ENCODE measurements at places on chromosomes 6 and 20.

DNA sequence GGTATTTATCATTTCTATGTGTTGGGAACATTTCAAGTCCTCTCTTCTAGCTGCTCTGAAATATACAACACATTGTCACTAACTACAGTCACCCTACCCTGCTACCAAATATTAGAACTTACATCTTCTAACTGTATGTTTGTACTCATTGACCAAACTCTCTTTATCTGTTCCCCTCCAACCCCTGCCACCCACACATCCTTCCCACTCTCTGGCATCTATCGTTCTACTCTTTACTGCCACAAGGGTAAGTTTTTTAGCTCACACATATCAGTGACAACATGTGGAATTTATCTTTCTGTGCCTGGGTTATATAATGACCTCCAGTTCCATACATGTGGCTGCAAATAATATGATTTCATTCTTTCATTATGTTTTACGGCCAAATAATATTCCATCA lies 171.9 kb downstream of the GMDS start:
- no peak for DNase-seq

- no peak for DNase-seq
Measured at GRCh38 chr6:144566868-144567615, 281.9 kb downstream of the UTRN start.

GRCh38 chr6:120954111-120954510 lies 380.2 kb downstream of the TBC1D32 start:
- no peak for DNase-seq

DNA sequence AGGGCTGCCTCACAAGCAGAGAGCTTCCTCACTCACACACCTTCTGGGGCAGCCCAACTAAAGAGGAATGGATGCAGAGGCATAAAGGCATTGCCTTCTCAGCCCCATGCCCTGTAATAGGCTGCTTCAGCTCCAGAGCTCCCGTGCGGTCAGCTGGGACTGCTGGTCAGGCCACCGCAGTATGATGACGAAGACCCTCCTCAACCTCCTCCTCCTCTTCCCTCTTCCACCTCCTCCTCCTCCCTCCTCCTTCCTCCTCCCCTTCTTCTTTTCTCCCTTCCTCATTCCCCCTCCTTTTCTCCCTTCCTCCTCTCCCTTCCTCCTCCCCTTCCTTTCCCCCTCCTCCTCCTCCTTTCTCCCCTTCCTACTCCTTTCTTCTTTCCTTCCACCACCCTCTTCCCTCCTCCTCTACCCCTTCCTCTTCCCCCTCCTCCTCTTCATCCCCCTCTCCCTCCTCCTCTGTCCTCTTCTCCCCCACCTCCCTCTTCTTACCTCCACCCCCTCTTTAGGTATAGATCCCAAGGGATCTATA lies 465.3 kb upstream of the CDH4 start:
- no peak for DNase-seq

DNA sequence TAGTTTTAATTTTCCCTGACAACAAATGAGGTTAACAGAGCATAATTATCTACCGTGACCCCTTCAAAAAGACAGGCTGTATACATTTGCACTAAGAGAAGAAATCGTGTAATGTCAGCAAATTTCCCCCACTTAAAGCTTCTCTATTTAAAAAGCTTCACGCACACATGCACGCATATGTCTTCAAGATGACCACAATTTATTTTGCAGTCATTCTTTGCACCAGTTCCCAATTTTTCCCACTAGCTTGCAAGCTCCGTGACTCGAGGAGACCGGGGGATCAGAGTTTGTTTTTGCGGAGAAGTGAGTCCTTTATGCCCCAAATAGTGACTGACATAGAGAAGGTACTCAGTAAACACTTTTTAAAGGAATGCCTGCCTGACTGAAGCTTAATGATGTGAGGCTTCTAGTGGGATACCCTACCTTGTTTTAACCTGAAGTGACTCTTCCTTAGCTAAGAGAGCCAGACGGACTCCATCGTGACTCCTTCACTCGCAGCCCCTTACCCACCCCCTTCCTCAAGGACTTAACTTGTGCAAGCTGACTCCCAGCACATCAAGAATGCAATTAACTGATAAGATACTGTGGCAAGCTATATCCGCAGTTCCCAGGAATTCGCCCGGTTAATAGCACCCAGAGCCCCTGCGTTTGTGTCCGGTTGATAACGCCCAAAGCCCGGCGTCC lies 9.3 kb upstream of the NQO2 start:
- DNase-seq, result no peak

- no peak for DNase-seq
Measured at GRCh38 chr20:9884666-9885065, 45.8 kb upstream of the PAK5 start.

DNA sequence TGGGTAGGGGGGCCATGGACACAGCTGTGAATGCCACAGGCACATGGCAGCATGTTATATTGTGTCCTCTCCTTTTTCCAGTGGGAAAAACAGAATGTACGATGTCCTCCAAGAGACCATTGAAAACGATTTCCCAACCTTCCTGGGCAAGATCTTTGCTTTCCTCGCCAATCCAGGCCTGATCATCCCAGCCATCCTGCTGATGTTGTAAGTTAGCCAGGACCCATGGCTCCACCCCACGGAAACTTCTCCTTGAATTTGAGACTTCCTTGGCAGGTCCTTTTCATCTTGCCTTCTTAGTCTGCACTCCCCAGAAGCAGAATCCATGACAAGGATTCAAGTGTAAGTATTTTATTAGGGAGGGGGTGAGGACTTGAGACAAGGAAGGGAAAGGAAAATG lies 28.2 kb upstream of the NOP56 start:
- no peak for DNase-seq

GRCh38 chr6:3221578-3221977 lies 5.9 kb downstream of the TUBB2B start:
- DNase-seq, result no peak

DNA sequence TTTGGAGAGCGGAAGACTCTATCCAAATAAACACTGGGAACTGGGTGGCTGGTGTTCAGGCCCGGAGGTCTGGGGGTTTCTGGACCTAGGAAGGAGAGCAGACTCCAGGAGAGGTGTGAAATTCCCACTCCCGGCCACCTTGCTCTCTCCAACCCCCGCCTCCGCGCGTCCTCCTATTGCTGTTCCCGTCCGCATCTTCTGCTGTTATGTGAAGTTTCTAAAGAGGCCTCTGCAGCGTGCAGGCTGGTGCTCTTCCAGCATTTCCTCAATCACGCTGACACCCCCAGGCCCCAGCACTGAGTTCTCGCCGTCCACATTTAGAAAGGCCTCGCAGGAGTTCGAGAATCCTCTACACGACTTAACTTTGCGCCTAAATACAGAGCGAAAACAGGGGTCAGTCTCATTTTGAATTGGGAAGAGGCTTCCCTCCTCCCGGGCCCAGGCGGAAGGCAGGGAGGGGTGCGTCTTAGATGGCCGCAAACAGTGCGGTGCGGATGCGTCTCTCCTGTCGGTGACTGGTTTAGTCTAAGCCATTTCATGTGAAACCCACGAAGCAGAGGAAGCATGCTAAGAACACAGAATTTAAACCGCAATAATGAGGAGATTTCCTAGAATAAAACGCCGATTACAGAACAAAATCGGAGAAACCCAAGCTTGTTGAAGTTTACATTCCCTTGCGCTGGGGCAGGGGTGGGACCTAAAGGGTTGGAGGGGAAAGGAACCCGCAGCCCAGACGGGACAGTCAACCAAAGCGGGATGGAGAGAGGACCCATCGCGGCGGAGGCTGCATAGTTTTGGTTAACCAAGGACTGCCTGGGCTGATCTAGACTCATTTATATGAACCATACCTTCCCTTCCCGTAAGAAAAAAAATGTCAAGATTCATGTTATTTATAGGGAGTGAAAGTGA lies 4.0 kb upstream of the FOXF2 start:
- no peak for DNase-seq
